ENCODE measurements at places on chromosomes 12 and 14.

GRCh38 chr12:31317471-31318395, 8.2 kb downstream of the SINHCAF start:
- DNase-seq, result no peak

- DNase-seq, result peak; percentile 13
Observed at GRCh38 chr14:96783043-96783914, 13.9 kb upstream of the VRK1 start.

GRCh38 chr12:114399664-114400211, 6.2 kb downstream of the TBX5 start:
- no peak for DNase-seq

DNA sequence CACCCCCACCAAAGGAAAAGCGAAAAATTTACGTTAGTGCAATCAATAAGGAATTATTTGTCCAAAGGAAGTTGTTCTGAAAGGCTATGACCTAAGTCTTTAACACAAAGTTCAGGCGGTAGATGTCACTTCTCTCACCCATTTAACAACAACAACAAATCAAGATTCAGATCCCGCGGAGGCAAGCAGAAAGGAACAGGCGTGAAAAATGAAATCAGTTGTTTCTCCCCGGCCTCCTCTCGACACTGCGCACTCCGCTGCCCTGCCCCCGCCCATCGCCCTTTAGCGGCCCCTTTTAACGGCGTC, 1.4 kb downstream of the DENND5B start:
- no peak for DNase-seq

DNA sequence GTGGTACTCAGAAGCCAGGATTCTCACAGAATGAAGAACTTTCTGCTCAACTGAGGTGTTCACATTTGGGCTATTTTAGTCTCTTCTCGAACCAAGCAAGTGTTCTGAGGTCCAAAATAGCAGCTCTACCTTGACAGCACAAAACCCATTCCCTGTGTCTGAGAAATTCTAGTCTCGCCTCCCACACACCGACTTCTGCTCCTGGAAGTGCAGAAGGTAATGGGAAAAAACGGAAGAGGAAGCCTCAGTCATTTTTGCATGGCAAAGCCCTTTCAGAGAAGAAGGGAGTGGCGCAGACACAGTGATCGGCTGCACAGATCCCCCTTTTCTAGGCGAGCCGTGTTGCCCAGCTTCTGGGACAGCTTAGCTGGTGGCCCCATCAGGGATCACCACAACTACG, 31.2 kb upstream of the VPS33A start:
- DNase-seq, result no peak

GRCh38 chr12:130170611-130171010, 8.3 kb downstream of the FZD10 start:
- no peak for DNase-seq

GRCh38 chr14:71355324-71356201, 448.3 kb downstream of the PCNX1 start:
- peak; percentile 71 for DNase-seq

DNA sequence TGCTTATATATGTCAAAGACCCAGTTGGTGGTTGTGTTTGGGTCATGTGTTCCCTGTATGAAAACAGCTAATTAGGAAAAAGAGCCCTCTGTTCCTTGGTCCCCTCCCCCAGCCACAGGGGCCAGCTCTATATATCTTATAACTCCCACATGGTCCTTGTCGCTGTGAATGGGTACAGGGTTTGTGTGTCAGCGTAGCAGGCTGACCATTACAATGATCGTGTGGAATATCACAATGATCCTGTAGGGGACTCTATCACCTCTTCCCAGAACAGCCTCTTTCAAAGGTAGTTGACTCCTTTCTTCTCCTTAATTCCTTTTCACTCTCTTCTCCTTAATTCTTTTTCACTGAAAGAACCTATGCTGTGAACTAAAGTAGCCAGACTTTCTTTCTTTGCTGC, 51.6 kb upstream of the RIC8B start:
- DNase-seq, result no peak

GRCh38 chr14:76832503-76832988, 6.3 kb downstream of the LRRC74A start:
- no peak for DNase-seq

- DNase-seq, result no peak
Observed at GRCh38 chr14:46734286-46734685, 82.7 kb upstream of the RPL10L start.

- DNase-seq, result no peak
Observed at GRCh38 chr12:23803540-23803939, 145.9 kb downstream of the SOX5 start.

DNA sequence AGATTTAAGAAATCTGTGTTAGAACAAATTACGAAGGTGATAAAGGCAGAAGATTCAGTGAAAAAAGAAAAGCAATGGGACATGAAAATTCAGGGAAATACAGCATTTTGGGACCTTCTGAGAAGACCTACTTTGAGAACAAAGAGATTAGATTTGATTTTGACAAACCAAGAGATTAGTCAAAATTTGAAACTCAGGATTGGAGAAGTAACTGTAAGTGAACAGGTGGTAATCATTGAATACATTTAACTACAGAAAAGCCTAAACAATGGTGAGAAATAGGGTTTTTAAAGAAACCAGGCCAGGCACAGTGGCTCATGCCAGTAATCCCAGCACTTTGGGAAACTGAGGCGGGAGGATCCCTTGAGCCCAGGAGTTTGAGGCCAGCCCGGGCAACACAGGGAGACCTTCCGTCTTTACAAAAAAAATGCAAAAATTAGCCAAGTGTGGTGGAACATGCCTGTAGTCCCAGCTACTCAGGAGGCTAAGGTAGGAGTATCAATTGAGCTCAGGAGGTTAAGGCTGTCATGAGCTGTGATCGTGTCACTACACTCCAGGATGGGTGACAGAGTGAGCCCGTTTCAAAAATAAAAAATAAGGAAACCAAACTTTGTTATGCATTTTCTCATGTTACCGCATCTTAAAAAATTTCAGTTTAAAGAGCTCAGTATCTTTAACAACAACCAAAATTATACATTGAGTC, 8.9 kb upstream of the SAV1 start:
- DNase-seq, result no peak

GRCh38 chr14:81400852-81401251, 728 bp upstream of the STON2 start:
- DNase-seq, result peak; percentile 66

- no peak for DNase-seq
Observed at GRCh38 chr12:30508205-30508967, 187.3 kb downstream of the IPO8 start.

- DNase-seq, result peak; percentile 56
Observed at GRCh38 chr12:102527171-102527720, 46.9 kb upstream of the IGF1 start.

DNA sequence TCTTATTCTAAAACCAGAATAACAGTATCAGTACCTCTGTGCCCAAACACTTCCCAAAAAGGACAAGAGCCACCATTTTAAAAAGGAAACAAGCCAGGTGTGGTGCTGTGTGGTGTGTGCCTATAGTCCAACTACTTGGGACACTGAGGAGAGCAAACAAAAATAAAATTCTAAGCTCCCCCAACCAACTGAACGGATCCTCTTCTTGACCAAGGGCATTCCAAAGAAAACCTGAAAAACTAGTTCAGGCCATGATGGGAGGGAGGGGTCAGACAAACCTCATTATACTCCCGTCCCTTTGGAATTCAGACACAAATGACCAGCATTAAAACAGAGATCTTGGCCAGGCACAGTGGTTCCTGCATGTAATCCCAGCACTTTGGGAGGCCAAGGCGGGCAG, 20.5 kb downstream of the SLC11A2 start:
- DNase-seq, result no peak

GRCh38 chr12:96249196-96250118, 55.3 kb downstream of the ELK3 start:
- no peak for DNase-seq

GRCh38 chr14:72818998-72819397, 74.9 kb downstream of the DPF3 start:
- DNase-seq, result no peak

GRCh38 chr12:106773286-106774004, 1.0 kb upstream of the RIC8B start:
- no peak for DNase-seq

- no peak for DNase-seq
Observed at GRCh38 chr14:53767566-53767965, 189.1 kb downstream of the BMP4 start.

GRCh38 chr14:85604714-85605113, 74.8 kb downstream of the FLRT2 start:
- no peak for DNase-seq

- no peak for DNase-seq
Observed at GRCh38 chr14:104343294-104343625, 204.9 kb downstream of the KIF26A start.

- DNase-seq, result no peak
Observed at GRCh38 chr12:104499668-104500332, 43.1 kb downstream of the CHST11 start.

- DNase-seq, result peak; percentile 94
Observed at GRCh38 chr14:100747021-100747586, 20.4 kb downstream of the DLK1 start.

- no peak for DNase-seq
Observed at GRCh38 chr12:3580094-3580749, 89.2 kb downstream of the PRMT8 start.

DNA sequence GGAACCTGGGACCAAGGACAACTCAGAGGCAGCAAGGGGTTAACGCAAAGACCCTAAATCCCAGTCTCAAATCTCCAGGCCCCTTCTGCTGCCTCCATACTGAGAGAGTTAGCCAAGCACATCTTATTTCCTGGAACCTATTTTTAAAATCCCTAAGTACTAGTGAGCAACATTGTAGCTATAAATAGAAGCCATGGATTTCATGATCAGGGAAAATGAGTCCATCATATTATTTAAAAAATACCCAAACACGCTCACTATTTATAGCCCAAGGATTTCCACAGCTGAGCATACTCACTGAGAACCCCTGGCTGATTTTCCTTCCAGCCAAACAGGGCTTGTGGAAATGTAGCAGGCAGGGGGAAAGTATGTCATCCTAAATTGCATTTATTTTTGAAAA, 19.4 kb upstream of the TUNAR start:
- no peak for DNase-seq
